HepG2 (cell line): ENCODE measurements at places on chromosomes 5 and 9. TPM values are rescaled to one million over a fixed set of nuclear protein-coding genes. Genes with fewer than 3 reads are reported as not detected.

Gene CDC20B
- not detected in 2 replicates for total RNA-seq

Gene GPSM1
- 0.59 and 1.0 TPM in 2 replicates for total RNA-seq

Gene TUBB4B
- 412 and 481 TPM in 2 replicates for total RNA-seq

Gene STPG3
- total RNA-seq: not detected in 2 replicates

Gene SAP30L
- total RNA-seq: 35.1 and 37.2 TPM in 2 replicates

Gene TLX3
- not detected in 2 replicates for total RNA-seq

Gene TAF1L
- total RNA-seq: not detected in 2 replicates

Gene SPINK13
- not detected in 2 replicates for total RNA-seq

Gene ZNF879
- total RNA-seq: 2.6 and 2.8 TPM in 2 replicates

Gene MEIKIN
- total RNA-seq: not detected in 2 replicates

Gene LRRC70
- total RNA-seq: 0.31 and 0.71 TPM in 2 replicates

Gene MYMK
- total RNA-seq: not detected in 2 replicates

Gene PCDHGA12
- total RNA-seq: 0.13 TPM in 1 of 2 replicates, not detected in the other

Gene TAF11L10
- not detected in 2 replicates for total RNA-seq

Gene SLC6A19
- total RNA-seq: 0.02 TPM in 1 of 2 replicates, not detected in the other

Gene TAL2
- total RNA-seq: not detected in 2 replicates

Gene ZNF169
- 1.4 and 2.1 TPM in 2 replicates for total RNA-seq

Gene FRRS1L
- total RNA-seq: 0.02 TPM in 1 of 2 replicates, not detected in the other

Gene MLANA
- 0.11 and 0.72 TPM in 2 replicates for total RNA-seq

Gene FOXI1
- total RNA-seq: not detected in 2 replicates

Gene PCDHB2
- total RNA-seq: 3.6 and 7.1 TPM in 2 replicates

Gene CCDC187
- total RNA-seq: 0.13 TPM in 1 of 2 replicates, not detected in the other

Gene RNF20
- total RNA-seq: 37.6 and 56.0 TPM in 2 replicates

Gene CER1
- total RNA-seq: not detected in 2 replicates

Gene PTGR1
- 15.8 and 22.5 TPM in 2 replicates for total RNA-seq

Gene GPR150
- total RNA-seq: not detected in 2 replicates

Gene THBS4
- 0.60 and 0.98 TPM in 2 replicates for total RNA-seq

Gene FAM151B
- total RNA-seq: 1.0 and 2.3 TPM in 2 replicates

Gene PRLR
- total RNA-seq: 13.3 and 22.2 TPM in 2 replicates

Gene PCDH12
- total RNA-seq: not detected in 2 replicates

Gene FBLL1
- total RNA-seq: 0.18 and 0.29 TPM in 2 replicates

Gene C5orf52
- total RNA-seq: not detected in 2 replicates

Gene GFI1B
- total RNA-seq: 0.51 TPM in 1 of 2 replicates, not detected in the other

Gene HMMR
- total RNA-seq: 48.3 and 82.7 TPM in 2 replicates

Gene TMED9
- total RNA-seq: 92.1 and 161 TPM in 2 replicates

Gene DND1
- total RNA-seq: 0.17 and 0.55 TPM in 2 replicates

Gene PALM2AKAP2
- total RNA-seq: 1.5 and 1.8 TPM in 2 replicates

Gene ADAMTS2
- total RNA-seq: 0.18 and 0.24 TPM in 2 replicates

Gene FBXW11
- total RNA-seq: 53.6 and 78.0 TPM in 2 replicates

Gene NRG2
- total RNA-seq: not detected in 2 replicates

Gene FANCG
- total RNA-seq: 43.3 and 45.1 TPM in 2 replicates

Gene SLC6A7
- total RNA-seq: not detected in 2 replicates

Gene SH3TC2
- 0.71 and 0.94 TPM in 2 replicates for total RNA-seq

Gene WASHC1
- total RNA-seq: 6.9 and 10.9 TPM in 2 replicates

Gene SPATA31A7
- not detected in 2 replicates for total RNA-seq

Gene CDC42SE2
- 25.0 and 40.7 TPM in 2 replicates for total RNA-seq

Gene PCDHA1
- not detected in 2 replicates for total RNA-seq

Gene PCBD2
- total RNA-seq: 12.0 and 12.3 TPM in 2 replicates

Gene TLR4
- total RNA-seq: 0.22 and 0.34 TPM in 2 replicates

Gene DRD1
- total RNA-seq: not detected in 2 replicates

Gene SLC6A18
- total RNA-seq: not detected in 2 replicates

Gene SAXO1
- total RNA-seq: not detected in 2 replicates

Gene PFN3
- not detected in 2 replicates for total RNA-seq

Gene N4BP3
- total RNA-seq: not detected in 2 replicates

Gene FYB1
- not detected in 2 replicates for total RNA-seq

Gene HCN1
- not detected in 2 replicates for total RNA-seq
